ENCODE measurements at places on chromosomes 3 and 15.

GRCh38 chr15:49238342-49238741 lies 68.3 kb downstream of the GALK2 start:
- no peak for DNase-seq

DNA sequence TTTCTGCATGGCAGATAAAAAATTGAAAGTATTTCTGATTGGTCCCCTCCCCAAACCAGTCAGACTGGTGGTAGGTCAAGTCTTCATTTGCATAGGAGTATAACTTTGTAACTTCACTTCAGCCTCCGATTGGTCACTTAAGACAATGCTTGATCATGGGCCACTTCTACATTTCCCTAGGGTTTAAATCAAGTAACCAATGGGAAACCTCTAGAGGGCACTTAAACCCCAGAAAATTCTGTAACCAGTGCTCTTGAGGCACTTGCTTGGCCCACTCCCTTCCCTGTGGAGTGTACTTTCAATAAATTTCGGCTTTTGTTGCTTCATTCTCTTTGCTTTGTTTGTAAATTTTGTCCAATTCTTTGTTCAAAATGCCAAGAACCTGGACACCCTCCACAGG lies 225.5 kb downstream of the ARPP21 start:
- no peak for DNase-seq

GRCh38 chr3:23455775-23456174 lies 252.6 kb downstream of the UBE2E2 start:
- no peak for DNase-seq

DNA sequence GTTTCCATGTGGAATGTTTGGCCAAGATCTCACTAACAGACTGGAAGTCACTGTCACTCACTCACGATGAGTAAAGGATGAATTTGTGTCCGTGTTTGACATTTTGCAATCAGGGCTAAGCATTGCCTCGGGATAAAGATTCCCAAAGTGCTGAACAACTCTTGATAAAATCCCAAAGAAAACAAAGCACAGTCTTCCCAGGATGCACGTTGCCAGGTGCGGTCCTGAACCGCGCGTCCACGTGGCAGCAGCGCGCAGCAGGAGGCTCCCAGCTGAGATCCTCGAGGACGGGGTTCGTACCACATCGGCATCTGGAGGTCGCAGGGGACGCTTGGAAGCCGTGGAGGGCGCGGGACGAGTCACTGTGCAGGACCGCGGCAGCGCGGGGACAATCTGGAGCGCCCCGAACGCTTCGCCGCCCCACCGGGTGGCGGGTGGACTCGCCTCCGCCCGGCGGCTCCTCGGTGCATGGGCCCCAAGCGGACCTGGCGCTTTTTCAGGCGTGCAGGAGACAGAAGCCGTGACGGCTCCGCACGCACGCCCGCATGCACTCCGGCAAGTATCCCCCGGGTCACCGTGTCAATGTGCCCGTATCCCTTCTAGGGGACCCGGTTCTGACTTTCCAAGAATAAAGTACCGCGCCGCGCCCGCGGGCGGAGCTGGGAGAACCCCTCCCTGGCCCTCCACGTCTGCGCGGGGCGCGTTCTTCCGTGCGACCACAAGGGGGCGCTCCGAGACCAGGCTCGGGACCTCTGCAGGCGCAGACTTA lies 17.7 kb downstream of the CPN2 start:
- DNase-seq: peak; percentile 76

- DNase-seq: no peak
These were observed 71.8 kb downstream of the PHC3 start for GRCh38 chr3:170109579-170110293.

DNA sequence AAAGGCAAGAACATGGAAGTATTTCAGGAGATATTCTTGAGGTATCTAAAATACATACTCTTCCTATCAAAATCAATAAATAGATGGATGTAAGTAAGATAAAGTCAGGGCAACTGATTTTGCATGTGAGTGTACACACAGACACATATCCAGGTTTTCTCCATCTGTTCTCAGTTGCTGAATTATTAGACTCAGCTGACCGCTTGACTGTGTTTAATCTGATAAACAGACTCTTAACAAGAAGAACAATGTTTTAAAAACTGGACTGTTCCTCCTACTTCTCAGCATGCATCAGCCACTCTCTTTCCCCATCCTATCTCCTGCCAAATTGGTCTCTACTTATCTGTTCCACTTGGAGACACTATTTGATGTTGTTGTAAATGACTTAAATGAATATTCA lies 73.5 kb downstream of the GOLGA8G start:
- no peak for DNase-seq

DNA sequence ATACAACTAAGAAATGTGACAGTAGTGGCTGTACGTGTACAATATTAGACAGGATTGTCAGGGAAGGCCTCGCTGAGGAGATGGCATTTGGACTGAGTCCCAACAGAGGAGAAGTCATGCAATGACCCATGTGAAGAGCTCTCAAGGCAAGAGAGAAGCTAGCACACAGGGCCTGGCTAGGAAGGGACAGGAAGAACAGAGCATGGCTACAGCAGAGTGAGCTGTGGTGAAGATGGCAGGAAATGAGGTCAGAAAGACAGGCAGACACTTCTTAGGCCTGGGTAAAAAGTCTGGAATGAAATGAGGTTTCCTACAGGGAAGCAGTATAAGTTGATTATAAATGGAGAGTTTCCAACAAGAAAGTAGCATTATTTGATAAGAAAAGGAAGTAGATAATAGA lies 33.2 kb upstream of the LEKR1 start:
- no peak for DNase-seq

- DNase-seq: no peak
These were observed 59.4 kb downstream of the DAPK2 start for GRCh38 chr15:63986751-63987341.

GRCh38 chr3:13391308-13391707 lies 28.8 kb downstream of the NUP210 start:
- no peak for DNase-seq

GRCh38 chr3:69699183-69699582 lies 40.1 kb upstream of the MITF start:
- no peak for DNase-seq

- no peak for DNase-seq
These were observed 35.9 kb upstream of the TFRC start for GRCh38 chr3:196117809-196118208.

DNA sequence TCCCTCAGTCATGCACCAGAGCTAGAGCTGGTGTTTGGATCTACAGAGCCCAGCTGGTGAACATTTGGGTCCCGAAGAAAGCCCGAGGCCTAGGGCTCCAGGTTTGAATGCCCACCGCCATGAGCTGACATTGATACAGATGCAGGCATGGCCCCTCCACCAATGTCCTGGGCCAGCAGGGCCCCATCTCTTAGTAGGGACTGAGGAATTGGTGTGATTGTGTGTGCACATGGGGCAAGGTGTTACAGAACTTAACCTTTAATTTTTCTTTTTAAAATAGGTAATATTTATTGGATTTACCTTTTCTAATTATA lies 11.0 kb downstream of the PODXL2 start:
- no peak for DNase-seq

GRCh38 chr3:46399557-46399956 lies 7.3 kb downstream of the CCR5AS start:
- DNase-seq: no peak

- DNase-seq: no peak
These were observed 1.5 kb upstream of the TM4SF19 start for GRCh38 chr3:196339493-196340254.

GRCh38 chr15:100438570-100438969 lies 90.2 kb downstream of the CERS3 start:
- peak; percentile 6 for DNase-seq

DNA sequence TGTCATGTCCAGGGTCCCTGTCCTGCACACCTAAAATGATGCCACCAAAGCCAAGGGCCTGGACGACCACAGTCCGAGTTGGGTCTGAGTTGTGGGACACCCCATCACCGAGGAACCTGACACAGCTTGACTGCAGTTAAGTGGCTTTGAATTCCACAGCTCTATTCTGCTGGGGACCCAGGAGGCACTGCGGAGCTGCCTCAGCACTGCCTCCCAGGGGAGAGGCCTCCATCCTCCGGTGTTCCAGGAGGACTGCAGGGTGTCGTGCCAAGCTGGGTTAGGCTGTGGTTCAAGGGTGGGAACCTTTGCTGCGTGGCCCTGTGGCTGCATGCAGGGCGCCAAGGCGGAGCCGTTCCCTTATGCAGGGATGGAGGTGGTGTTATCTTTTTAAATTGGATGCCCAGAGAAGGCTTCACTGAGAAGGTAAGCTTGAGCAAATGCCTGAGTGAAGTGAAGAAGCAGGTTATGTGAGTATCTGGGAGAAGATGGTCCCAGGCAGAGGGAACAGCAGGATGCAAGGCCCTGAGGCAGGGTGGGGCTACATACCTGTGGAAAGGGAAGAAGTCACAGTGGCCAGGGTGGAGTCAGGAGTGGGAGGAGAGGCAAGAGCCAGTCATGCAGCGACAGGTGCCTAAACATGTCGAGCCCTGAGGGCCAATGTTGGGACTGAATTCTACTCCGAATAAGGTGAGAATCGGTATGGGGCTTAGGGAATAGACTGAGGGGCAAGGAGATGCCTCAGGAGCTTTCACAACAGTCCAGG lies 144.8 kb downstream of the TPRA1 start:
- no peak for DNase-seq

- DNase-seq: no peak
These were observed 12.5 kb downstream of the GASK1A start for GRCh38 chr3:42991341-42992315.

- DNase-seq: no peak
These were observed 469 bp downstream of the ZNF770 start for GRCh38 chr15:34987609-34988026.

- DNase-seq: no peak
These were observed 198.9 kb downstream of the P3H2 start for GRCh38 chr3:189921770-189922169.

GRCh38 chr3:66457252-66457651 lies 43.6 kb downstream of the LRIG1 start:
- no peak for DNase-seq

DNA sequence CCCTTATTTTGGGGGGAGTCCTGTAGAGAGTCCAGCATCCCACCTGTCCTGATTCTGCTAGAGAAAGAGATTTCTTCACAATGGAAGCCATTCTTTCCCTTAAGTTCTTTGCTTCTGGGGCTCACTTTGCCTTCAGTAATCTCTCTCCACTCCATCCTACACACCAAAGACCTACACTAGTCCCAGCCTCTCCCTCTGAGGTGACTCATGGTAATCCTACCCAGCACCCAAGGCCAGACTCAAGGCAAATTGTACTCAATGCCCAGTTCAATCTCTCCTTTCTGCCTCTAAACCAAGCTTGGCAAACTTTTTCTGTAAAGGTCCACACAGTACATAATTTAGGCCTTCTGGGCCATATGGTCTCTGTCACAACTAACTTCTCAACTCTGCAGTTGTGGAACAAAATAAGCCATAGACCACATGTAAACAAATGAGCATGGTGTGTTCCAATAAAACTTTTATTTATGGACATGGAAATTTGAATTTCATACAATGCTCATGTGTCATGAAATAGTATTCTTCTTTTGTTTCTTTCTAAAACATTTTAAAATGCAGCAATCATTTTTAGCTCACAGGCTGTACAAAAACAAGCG lies 72.5 kb downstream of the MRPL46 start:
- no peak for DNase-seq

DNA sequence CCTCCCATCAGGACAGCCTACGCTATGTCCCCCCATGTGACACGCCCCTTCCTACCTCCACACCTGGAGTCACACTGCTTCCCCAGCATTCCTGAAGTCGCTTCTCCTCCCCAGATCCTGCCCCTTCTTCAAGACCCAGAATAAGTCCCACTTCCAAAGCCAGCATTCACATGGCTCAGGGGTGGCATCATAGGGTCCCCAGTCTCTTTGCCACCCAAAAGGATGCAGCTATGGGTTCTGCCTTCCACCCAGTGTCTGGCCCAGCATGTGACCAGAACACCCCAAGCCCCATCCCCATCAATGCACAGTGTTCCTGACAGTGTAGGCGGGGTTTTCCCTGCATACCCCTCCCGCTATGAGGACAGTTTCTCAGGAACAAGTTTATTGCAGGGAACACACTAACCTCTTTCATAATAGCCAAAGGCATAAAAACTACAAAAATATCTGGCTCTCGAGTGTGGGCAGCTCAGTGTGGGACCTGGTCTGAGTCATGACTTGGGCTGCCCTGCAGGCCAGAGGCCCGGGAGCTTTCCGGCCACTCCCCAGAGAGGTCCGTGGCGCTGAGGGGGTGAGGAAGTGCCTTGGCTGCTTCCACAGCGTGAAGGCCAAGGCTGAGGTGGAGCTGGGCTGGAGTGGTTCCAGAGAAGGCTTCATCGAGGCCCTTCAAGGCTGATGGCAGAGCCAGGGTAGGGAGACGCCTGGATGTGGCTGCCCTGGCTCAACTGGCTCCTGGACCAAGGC lies 5.8 kb downstream of the ISLR start:
- DNase-seq: no peak

DNA sequence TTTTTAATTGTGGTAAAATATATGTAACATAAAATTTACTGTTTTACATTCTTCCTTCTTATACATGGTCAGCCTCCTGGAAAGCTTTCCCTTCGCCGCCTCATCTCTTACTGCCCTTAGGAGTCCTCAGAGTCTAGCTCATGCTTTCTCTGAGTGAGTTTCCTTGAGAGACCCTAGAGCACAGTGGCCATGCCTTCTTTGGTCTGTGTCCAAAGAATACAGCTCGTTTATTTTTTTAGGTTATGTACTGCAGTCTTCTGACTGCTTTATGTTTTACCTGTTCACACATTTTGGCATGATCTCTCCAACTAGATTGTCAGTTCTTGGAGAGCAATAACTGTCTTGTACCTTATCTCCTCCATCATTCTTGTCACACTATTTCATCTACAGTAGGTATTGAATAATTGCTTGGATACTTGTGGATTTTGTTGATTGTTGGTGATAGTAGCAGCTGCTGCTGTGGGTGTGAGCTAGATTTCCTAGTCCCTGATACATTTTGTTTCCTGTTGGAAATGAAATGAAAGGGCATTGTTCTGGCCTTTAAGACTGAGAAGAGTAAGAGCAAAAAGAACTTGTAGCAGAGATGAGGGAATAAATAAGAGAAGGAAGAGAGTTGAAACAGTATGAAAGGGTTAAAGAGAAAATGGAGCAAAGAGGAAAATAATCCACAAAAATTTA lies 10.9 kb downstream of the ARIH2 start:
- no peak for DNase-seq

DNA sequence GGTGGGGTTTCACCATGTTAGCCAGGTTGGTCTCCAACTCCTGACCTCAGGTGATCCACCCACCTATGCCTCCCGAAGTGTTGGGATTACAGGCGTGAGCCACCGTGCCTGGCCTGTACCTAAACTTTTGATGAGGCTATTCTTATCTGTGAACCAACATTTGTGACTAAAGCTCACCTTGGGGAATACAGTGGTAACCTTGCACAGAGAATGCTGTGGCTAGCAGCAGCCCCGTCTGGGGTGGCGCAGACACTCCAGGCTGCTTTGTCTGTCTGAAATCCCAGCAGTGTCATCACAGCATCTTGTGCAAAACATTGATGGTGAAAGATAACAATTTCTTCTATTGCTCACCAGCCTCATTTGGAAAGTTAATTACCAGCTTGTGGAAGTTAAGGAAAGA lies 58.9 kb downstream of the CMTM8 start:
- DNase-seq: no peak

DNA sequence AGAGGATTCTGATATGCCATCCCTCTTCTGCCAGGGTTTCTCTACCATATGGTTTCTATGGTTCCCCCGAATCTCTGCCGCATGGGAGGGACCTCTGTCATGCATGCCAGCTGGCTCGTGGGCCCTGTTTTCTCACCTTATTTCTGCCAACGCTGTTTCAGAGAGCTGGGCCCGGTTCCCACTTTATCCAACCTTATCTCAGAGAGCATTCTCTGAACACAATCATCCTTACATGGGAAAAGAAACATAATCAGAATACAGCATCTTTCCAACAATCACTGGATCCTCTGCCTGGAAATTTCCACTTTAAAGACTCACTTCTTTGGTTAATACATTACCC lies 234.5 kb upstream of the ZBTB20 start:
- no peak for DNase-seq
